ENCODE measurements at places on chromosomes 13 and 19. TPM values are rescaled to one million over a fixed set of nuclear protein-coding genes. Genes with fewer than 3 reads are reported as not detected.

PRRG2 gene
- polyA plus RNA-seq: 6.5 TPM

MISP gene
- 11.2 TPM for polyA plus RNA-seq

GRCh38 chr19:30168760-30169159 lies 203.4 kb upstream of the ZNF536 start:
- no peak for DNase-seq

DNA sequence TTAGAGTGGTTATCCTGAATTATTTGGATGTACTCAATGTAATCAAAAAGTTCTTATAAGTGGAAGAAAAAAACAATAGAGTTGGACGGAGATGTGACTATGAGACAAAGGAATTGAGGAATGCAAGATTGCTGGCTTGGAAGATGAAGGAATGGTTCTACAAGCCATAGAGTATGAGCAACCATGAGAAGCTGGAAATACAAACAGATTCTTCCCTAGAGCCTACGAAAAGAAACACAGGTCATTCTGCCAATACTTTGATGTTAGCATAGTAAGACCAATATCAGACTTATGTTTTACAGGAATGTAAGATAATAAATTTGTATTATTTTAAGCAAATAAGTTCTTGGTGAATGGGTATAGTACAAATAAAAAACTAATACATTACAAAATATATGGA lies 249.2 kb downstream of the DIAPH3 start:
- no peak for DNase-seq

- DNase-seq: no peak
Measured at GRCh38 chr19:20186174-20186573, 19.2 kb downstream of the ZNF486 start.

GRCh38 chr19:18176367-18177310 lies 3.0 kb downstream of the IFI30 start:
- no peak for DNase-seq

GRCh38 chr13:45776748-45777147 lies 74.6 kb downstream of the CBY2 start:
- DNase-seq: no peak

DNA sequence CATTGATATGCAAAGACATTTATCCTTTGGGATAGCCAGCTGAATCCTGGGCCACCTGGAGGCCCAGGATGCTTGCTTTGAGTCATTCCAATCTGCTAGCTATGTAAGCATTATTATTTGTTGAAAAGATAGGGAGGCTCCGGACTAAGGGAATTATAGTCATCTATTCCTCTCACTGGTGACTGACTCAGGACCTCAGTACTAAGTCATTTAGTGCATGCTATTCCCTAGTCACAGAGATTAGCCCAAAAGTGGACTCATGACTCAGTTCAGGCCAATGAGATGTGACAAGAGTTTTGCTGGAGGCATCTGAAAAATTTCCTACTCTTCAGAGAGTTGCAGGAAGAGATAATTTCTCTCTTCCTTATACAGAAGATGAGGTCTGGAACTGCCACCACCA lies 67.9 kb upstream of the ITM2B start:
- no peak for DNase-seq

GRCh38 chr19:46715620-46715974 lies 1.3 kb downstream of the PRKD2 start:
- DNase-seq: no peak
